Activated T-cell treated with anti-CD3 and anti-CD28 coated beads, Interleukin-2, amount 50 U/mL, for 48 hours (primary cell): ENCODE measurements at places on chromosomes 11 and 22.

DNA sequence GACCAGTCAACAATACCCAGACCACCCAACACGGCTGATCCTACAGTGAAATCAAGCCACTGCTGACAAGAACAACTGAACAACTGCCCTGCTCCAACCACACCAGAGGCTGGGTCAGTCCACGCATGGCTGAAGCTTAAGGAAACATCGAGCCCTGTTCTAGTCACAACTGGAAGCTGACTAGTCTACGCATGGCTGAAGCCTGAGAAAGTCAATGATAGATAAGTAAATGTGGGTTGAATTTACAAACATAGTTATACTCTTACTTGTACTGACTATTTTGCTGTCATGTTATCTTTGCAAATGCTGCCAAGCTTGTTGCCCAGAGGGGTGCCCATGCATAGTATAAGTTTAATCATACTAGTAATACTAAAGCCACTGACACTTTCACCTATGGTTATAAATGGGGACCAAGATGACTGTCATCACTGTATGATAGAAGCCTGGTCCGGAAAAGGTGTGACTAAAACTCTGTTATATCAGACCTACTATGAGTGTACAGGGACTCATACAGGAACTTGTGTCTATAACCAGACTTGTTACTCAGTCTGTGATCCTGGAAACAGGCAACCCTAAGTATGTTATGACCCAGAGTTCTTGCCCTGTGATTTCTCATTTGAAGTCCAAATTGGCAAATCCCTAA lies 43.4 kb upstream of the GLYAT start:
- peak; percentile 30 for DNase-seq

DNA sequence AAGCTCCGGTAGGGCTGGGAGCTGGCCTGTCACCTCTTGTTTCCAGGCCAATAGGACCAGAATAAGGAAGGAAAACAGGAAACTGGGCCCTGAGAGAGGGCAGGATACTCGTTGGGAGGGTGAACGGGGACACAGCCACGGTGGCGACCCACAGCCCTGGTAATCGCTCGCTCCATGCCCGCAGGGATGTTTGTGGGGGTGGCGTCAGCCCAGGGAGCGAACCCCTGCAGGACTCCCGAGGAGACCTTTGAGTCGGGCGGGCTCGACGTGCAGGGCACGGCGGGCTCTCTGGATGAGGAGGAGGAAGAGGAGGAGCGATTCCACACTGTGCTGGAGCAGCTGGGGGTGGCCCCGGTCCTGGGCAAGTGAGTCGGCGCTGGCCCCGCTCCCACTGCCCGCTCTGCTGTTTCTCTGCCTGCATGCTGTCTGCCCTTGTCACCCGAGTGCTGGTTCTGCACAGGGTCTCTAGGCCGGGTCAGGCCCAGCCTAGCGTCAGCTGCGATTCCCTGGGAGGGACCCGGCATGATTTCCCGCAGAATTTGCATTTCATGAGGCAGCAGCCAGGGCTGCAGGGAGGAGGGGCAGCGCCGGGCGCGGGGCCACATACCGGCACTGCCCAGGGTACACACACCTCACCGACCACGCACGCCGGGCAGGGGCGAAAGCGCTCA lies 1.6 kb downstream of the CRACR2B start:
- no peak for DNase-seq

DNA sequence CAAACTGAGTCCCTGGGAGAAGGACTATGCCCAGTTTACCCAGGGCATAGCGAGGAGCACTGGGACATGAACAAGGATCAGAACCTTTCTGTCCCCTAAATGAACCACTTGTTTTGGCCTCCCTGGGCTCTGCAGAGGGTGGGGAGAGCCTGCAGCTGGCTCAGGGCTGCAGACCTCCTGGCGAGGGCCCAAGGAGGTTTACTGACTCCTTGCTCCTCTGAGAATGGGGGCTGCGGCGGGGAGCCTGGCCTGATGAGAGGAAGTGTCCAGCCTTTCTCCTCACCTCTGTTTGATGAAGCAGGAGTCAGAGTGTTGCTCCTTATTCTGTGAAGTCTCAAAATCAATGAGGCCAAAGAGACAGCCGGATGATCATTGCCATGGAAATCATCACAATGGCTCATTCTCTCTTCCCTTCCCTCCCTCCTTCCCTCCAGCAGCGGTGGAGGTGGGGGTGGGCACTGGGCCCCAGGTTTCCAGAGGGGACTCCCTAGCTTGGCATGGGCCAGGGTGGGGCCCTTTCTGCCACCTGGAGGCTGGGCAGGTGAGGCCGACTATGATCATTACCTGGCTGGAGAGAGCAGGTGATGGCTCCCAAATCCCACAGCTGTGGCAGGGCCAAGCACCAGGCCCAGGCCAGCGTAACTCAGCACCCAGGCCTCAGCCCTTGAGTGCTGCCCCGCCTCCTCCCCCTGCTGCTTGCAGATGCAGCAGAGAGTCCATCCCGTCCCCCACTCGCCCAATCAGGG lies 169.7 kb downstream of the CEP164 start:
- DNase-seq = no peak

DNA sequence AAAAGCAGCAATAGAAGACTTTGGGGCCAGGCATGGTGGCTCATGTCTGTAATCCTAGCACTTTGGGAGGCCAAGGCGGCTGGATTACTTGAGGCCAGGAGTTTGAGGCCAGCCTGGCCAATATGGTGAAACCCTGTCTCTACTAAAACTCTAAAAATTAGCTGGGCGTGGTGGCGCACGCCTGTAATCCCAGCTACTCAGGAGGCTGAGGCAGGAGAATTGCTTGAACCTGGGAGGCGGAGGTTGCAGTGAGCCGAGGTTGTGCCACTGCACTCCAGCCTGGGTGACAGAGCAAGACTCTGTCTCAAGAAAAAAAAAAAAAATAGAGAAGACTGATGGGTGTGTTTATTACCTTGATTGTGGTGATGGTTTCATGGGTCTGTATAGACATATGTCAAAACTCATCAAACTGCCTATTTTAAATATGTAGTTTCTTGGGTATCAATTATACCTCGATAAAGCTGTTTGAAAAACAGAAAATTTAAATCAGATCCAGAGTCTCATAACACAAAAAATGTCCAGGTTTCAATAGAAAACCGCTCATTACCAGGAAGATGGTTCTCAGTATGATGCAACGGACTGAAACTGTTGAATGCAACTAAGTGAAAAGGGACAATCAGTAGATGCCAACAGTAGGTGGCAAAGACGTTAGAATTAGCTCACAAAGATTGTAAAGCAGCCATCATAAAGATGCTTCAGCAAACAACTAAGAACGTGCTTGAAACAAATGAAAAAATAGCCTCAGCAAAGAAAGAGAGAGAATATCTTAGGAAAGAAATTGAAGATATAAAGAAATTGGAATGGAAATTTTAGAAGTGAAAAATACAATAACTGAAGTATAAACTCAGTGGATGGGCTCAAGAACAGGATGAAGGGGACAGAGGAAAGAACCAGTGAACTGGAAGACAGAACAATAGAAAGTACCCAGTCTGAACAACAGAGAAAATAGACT lies 33.1 kb upstream of the SEPTIN5 start:
- no peak for DNase-seq

- no peak for DNase-seq
Measured at GRCh38 chr11:38498721-38499120, 1900.7 kb upstream of the RAG2 start.

DNA sequence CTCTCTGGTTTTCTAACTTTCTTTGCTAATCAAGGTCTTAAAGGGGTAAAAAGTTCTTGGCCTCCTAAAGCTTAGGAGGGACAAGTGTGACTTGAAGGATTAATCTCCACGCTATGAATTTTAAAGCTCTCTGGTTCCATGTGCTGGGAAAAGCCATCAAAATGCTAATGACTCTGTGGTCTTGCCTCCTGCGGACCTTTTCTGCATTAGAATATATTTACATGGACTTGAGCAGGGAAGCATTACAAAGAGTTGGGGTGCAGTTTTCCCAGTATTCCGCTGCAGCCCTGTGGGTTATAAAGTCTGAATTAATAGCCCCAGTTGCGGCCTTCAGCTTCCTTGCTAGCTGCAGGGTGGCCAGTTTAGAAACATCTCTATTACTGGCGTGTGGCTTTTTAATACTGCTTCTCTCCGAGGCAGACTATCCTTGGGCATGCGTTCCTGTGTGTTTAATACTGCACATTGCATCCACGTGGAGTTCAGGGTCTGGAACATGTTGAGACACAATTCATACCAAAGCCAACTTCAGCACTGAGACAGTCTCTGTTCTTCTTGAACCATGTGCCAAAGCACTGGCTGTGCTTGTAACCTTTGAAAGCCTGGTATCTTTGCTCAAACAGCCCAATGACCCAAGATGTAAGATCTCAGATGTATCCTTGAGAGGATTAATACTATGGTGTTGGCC lies 27.3 kb downstream of the TSPAN18 start:
- no peak for DNase-seq

DNA sequence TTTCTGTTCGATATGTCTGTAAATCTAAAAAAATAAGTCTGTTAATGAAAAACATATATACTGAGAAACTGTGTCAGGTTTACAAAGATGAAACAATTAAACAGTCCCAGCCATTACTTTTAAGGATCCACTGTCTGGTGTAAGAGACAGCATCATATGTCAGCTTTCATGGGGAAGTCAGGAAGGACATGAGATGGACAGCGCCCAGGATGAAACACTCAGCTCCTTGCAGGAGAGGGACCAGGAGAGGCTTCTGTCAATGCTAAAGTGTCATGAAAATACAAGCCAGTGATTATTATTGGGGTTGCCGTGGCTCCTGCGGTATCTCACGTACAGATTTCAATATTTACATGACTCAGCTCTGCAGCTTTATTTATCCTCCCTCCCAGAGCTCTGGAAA lies 1524.6 kb downstream of the TBC1D22A start:
- DNase-seq = no peak

- no peak for DNase-seq
Measured at GRCh38 chr11:20026629-20027555, 133.4 kb downstream of the DBX1 start.

- no peak for DNase-seq
Measured at GRCh38 chr11:17631702-17632365, 84.8 kb downstream of the OTOG start.

- no peak for DNase-seq
Measured at GRCh38 chr11:120682866-120683265, 171.3 kb downstream of the GRIK4 start.

DNA sequence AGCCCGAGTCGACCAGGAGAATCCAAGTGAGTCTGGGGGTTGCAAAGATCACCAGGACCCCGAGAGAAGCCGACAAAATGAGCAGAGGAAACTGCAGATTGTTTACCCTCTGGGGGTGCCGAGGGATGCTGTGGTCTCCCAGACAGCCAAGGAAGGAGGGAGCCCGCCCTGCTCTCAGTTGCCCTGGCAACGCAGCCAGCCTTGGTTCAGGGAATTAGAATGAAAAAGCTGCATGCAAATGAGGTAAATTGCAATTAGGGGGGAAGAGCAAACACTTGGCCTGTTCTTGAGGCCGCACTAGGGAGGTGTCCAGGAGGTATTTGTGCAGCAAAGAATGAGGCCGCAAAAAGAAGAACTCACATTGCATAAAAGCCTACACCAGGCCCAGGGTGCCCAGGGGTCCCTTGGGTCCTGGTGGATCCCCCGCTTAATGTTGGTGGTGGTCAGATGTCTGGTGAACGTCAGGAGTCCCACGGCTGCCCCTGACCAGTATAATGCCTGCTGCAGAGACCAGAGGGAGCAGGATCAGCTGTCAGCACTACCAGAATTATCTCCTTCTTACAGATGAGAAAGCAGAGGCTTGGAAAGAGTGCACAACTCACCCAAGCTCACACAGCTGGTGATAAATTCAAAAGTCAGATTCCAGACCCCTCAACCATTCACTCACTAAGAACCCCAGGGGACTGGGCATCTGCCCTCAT lies 40.3 kb upstream of the ATXN10 start:
- DNase-seq = no peak

DNA sequence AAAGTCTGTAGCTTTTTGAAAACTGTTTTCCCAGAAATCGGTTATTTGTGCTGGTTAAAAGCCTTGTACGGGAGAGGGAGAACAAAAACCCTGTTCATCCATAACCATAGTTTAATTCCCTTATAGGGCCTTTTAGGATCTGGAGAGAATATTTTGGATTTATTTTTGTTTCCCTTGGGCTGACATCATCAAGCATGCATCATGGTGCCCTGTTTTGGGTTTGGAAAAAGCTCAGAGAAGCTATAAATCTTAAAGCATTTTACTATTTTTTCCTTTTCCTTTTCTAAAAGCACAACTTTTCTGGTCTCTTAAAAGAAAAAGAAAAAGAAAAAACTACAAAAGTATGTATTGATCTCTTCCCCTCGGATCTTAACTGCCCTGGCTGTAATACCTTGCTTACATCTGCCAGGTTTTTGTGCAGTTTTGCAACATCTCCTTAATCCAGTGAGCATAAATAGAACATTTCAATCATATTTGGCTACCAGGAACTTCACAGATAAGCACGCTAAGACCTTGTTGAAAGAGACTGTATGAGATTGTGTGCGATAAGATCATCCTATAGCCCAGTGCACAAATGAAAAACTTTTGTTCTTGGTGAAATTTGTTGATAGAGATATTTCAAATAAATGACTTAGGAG lies 88.0 kb downstream of the ZBTB16 start:
- no peak for DNase-seq

- DNase-seq = no peak
Measured at GRCh38 chr11:57240007-57240406, 3.0 kb upstream of the APLNR start.

- no peak for DNase-seq
Measured at GRCh38 chr11:71322192-71322735, 69.9 kb upstream of the SHANK2 start.

DNA sequence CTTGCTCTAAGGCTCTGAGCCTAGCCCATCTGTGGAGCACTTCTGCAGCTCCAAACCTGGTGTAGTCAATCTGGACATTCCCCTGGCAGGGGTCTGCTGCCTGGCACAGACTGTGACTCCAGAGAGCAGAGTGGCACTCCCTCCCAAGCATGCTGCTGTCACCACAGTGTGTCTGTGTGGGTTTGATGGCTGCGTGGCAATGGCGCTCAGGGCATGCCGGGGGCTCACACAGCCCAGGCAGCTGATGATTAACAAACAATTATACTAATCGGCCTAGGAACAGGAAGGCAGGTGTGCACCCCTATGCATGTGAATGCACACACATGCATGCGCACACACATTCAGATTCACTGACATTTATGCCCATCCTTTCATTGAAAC lies 9.0 kb upstream of the NECTIN1 start:
- no peak for DNase-seq

- DNase-seq = no peak
Measured at GRCh38 chr11:27913650-27914049, 194.3 kb downstream of the KIF18A start.

DNA sequence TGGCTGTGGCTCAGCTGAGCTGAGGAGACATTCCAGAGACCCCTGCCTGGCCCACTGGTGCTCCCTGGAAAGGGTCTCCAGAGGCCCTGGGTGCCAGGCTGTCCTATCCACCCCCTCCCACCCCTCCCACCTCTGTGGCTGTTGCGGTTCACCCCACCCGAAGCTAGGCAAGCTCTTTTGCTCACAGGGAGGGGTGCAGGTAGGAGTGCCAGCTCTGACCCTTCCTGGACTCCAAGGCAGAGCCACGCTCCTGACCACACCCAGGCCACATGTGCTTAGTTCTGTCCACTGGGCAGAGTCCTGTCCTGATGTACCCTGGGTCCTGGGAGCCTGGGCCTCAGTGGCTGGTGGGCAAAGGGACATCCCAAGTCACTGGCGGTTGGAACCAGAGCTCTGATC lies 16.4 kb downstream of the IL17REL start:
- DNase-seq = no peak
